ENCODE measurements at places on chromosomes 5 and 9. TPM values are rescaled to one million over a fixed set of nuclear protein-coding genes. Genes with fewer than 3 reads are reported as not detected.

- no peak for DNase-seq
Measured at GRCh38 chr9:98164912-98165311, 27.5 kb downstream of the CORO2A start.

Gene PCDHA8
- not detected for total RNA-seq

DNA sequence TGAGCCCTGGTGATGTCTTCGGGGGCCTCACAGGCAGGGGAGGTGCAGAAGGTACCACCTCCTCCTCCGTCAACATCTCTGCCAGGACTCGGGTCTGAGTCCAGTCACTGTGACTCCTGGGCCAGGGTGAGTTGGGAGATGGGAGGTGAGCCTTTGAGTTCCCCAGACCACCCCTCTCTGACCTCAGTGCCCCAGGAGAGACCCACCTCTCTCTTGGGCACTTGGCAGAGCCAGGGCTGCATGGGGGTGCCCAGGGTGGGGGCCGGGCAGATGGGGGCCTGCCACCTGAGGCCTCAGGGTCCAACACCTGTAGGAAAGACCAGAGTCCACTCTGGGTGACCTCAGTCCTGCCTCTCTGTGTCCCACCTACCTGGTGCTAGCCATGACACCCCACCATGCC is 6.8 kb downstream of the KIF12 start:
- no peak for DNase-seq

GRCh38 chr5:150073677-150074076 is 12.7 kb downstream of the CSF1R start:
- no peak for DNase-seq

Measured in activated CD8-positive, alpha-beta memory T cell treated with anti-CD3 and anti-CD28 coated beads, Interleukin-2, amount 10 ng/mL, durations not matched to agents 7 days and 5 days (primary cell).